ENCODE measurements at places on chromosomes 5 and 9.
A peak's percentile ranks its signal among the peaks of the same experiment; 100 is the strongest.

- DNase-seq, result no peak
These were observed 340.8 kb downstream of the HCN1 start for GRCh38 chr5:45355189-45355992.

DNA sequence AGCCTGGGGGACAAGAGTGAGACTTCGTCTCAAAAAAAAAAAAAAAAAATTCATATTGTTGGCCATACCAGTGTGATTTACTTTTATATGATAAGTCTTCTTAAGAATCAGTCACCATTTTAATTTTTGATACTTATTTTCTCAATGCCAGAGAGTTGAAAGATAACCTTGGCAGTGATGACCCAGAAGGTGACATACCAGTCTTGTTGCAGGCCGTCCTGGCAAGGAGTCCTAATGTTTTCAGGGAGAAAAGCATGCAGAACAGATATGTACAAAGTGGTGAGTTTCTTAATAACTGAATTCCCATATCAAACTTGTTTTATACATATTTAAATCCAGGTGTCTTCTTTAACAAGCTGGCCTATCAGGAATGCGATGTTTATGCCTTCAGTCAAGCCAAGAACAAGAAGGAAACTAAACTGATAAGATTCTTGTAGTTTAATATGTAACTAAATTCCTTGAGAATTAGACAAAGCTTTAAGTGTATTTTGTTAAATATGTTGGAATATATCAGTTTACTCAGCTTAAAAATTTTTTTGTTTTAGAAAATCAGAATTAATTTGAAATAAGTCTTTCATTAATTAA, 81.5 kb downstream of the NIPBL start:
- no peak for DNase-seq

DNA sequence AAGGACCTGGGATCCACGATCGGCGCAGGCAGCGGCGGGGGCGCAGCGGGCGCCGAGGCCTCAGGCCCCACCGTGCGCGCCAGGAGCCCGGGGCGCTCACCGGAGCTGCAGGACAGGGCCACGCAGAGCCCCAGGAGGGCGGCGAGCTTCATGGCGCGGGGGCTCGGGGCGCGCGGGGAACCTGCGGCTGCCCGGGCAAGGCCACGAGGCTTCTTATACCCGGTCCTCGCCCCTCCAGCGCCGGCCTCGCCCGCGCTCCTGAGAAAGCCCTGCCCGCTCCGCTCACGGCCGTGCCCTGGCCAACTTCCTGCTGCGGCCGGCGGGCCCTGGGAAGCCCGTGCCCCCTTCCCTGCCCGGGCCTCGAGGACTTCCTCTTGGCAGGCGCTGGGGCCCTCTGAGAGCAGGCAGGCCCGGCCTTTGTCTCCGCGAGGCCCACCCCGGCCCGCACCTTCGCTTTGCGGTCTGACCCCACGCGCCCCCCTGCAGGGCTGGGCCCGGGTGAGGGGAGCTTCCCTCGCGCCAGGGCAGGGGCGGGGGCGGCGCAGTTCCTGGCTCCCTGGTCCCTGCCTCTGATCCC, at the start of gene SCGB3A1:
Gene SCGB3A1, minus strand, starts transcription at position 189 of the 577 bp plus-strand sequence. Its CDS starts 37 bp downstream, at position 152.
- DNase-seq, result peak; percentile 12

DNA sequence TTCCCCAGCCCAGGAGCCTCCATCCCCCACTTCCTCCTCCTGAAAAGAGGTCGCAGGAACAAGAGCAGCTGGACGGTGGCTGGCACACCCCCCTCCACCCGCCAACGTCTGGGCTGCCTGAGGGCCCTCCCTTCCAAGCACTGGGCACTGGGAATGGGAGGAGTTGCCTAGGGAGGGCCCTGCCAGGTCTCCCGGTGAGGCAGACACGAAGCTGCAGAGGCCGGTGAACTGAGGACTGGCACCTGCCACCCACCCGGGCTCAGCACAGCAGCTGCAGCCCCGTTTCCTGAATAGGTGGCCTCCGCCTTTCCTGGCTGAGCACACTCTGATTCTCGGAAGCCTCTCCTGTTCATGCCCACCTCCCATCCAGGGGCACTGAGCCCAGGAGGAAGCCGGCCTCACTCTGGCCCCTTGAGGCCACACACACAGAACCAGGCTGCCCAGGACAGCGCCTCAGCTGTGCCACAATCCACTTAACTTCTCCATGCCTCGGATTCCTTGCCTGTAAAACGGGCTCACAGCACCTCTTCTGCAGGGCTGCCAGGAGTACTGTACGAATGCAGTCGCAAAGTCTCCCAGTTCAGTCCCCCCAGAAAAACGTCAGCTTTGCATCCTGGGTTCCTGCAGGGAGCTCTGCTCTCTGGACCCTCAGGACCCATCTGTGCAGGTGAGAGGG, 1.3 kb downstream of the NPDC1 start:
- DNase-seq, result no peak

- peak; percentile 94 for DNase-seq
These were observed 27.9 kb downstream of the PCDH1 start for GRCh38 chr5:141850244-141850768.

- DNase-seq, result no peak
These were observed 444.9 kb upstream of the CLINT1 start for GRCh38 chr5:158303883-158304282.

DNA sequence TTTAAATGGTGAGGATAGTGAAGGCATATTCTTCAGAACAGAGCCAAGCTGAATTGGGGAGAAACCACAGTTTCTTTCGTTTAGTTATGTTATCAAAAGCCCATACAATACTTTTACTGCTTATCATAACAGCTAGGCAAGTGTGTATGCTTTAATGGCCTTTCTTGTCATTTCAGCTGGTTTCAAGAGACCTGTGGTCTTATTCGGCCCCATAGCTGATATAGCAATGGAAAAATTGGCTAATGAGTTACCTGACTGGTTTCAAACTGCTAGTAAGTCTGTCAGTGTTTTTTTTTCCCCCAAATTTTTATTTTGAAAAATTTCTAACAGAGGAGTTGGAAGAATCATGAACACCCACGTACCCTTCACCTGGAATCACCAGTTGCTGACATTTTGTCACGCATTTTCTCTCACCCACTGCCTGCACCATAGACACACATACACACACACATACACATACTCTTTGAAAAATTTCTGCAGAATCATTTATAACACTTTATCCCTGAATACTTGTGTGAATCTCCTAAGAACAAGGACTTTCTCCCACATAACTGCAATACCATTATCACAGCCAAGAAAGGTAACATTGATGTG, 63.7 kb downstream of the TJP2 start:
- no peak for DNase-seq

GRCh38 chr9:112890106-112891081, at the start of gene SLC46A2:
TSS of gene SLC46A2 (minus strand) at chr9:112890876. CDS start at chr9:112890681, 195 bp downstream.
- peak; percentile 48 for DNase-seq

DNA sequence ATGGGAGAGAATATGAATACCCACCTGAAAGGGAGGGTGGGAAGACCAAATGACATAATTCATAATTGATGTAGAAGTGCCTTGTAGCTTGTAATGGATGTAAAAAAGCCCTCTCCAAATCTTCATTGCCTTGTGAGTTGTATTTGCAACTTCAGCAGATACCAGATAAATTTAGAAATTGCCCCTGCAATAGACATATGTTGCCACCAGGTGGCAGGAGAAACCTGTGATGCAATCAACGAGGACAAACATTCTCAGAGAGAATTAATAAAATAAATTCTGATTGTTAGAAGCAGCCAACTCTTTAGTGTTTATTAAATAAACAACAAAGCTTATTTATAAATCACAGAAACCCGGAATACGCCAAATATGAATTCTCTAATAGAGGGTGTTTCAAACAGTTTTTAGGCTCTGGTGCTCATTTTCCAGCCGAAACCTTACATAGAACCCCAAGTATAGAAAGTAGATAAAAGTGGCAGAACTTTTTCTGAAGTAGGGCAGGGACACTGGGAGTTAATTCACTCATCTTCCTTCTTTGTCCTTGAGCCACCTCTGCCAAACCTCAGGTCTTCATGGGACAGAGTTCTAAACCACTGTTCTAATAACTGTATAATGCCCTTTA, 147.8 kb downstream of the TMEM38B start:
- DNase-seq, result peak; percentile 37

DNA sequence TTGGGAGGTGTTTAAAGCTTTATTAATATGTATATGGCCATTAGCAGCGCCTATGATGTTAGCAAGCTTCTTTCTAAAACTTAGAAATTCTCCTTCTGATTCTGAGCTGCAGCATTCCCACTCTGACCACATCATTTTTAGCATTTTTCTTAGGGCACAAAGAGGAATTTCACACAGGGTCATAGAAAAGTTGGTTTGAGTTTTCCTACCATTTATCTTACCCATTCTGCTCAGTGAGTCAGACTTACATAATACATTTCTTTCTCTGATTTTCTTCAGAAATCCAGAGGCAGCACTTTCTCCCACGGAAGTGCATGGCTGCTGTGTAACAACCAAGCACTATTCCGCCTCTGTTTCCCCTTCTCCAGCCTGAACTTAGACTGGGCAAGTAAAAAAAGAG, 246.6 kb downstream of the ARL15 start:
- peak; percentile 62 for DNase-seq

DNA sequence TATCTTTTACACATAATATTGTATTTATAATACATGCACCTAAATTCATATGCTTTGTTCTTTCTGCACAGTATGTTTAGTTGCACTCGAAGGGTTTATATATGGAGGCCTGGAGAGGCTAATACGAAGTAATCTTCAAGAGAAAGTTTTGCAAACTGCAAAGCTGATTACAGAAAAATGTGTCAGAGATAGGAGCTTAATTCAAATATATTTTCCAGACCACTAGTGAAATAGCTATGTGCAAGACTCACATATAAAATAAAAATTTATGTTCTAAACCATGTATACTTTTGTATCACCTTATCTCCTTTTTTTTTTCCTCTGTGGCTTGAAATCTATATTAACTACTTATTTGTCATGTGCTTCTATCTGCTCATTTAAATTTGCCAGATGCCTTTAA, 313.8 kb downstream of the EFNA5 start:
- no peak for DNase-seq

- DNase-seq, result no peak
These were observed 4.1 kb upstream of the DOCK2 start for GRCh38 chr5:169632946-169633345.

DNA sequence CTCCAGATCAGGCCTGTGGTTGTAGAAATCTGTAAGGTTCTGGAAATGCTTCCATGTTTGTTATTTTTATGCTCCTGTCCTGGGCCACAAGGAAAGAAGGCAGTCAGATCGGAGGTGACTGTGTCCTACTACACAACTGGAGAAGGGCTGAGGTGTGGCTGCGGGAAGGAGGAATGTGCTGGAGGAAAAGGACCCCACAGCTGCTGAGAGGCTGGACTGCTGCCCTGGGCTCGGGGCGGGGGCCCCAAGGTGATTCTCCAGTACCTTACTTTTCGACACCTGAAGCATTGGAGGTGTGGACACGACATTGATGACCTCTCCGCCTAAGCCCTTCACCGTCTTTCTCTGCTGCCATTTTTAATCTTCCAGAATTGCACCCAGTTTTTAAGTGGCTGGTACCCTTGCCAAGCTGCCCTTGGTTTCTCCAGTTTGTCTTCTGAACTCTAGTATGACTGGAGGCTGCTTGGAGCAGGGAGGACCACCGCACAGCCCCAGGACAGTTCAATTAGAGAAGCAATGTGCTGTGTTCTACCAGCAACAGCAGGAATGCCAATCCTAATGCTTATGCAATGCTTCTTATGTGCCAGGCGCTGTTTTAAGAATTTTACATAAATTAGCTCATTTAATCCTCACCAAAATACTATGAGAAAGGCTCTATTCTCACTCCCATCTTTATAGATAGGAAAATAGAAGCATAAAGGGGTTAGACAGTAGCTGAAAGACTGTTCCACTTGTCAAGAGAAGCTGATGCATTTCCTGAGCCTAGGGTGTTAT, 13.5 kb upstream of the ANKRD33B start:
- no peak for DNase-seq

GRCh38 chr5:75617736-75618352, 6.6 kb downstream of the ANKDD1B start:
- peak; percentile 63 for DNase-seq

DNA sequence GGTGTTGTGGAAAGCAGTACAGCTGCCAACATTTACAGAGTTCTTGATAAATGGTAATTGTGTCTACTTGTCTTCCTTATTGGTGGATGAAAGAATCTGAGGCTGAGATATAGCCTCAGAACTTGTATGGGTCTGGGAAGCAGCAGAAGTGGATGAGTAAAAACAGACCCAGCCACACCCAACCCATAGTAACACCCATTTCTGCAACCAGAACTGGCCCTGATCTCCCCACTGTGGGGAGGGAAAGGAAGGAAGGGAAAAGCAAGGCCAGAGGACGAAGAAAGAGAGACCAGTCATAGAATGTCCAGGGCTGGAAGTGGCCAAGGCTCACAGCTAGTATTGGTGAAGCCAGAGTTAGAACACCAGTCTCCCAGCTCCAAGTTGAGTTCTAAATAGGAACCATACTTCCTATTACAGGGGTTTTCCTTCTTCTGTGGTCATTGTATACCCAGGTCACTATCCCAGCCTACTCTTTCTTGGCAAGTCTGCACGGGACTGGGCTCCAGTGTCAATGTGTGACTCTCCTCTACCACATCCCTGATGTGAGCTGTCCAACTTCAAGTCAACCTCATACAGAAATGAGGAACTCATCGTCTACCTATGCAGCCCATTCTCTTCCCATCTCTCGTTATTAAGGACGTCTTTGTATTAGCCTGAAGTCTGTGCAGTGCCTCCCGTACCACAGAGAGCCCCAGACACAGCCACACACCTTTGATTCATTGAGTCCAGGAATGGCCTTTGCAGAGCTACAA, 35.9 kb downstream of the ITK start:
- DNase-seq, result no peak

DNA sequence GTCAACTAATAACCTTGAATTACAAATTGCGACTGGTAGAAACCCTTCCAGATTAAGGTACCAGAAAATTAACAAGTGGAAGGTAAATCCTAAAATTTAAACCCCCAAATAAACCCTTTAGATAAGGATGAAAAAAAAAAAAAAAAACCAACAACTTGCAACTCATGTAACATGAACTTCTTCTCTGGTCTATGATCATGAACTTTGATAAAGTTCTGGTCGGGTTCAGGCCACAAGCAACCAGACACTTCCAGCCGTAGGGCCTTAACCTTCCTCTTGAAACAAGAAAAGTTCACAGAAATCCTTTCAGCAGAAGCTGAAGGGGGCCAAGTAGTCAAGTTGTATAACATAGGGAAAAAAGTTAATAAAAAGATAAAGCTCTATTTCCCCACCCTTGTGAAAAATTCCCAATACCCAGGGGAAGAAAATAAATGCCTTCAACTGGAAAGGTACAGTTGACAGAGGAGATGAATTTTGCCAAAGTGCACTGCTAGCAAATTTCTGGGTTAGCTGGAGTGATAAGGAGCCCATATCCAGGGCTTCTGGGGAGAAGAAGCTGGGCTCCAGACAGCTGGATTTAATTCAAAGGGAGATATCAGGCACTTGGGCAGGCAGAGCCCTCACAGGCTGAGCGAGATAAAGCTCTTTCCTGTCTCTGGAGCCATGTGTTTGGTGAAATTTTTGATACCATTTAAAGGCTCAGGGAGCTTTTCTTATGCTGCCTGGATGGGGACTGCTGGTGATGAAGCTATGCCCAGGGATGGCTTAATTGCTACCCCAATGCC, 234.2 kb upstream of the PANK3 start:
- no peak for DNase-seq

GRCh38 chr5:1801222-1801966, at the start of gene NDUFS6:
TSS of gene NDUFS6 (plus strand) at chr5:1801407. CDS start at chr5:1801418, 11 bp downstream.
- peak; percentile 87 for DNase-seq

- no peak for DNase-seq
These were observed 623.5 kb upstream of the NUDT12 start for GRCh38 chr5:104186100-104186499.

Data from AG08396 (cell line).